Chondrocyte (in vitro differentiated cells): ENCODE measurements at places on chromosomes 6 and 20. TPM values are rescaled to one million over a fixed set of nuclear protein-coding genes. Genes with fewer than 3 reads are reported as not detected.
A peak's percentile ranks its signal among the peaks of the same experiment; 100 is the strongest.

- H3K4me1 ChIP-seq: peaks cover 26% of the 10 kb centered on the region
- no peak for DNase-seq
- H3K4me3 ChIP-seq: peak overlapping the region; percentile 72
- peaks cover 1% of the 10 kb centered on the region for H3K36me3 ChIP-seq
Observed at GRCh38 chr20:1267161-1267560, 1.1 kb downstream of the SNPH start.

GRCh38 chr20:61918548-61918947 is 147.1 kb downstream of the TAF4 start:
- H3K27ac ChIP-seq: no peak overlapping the region
- H3K4me1 ChIP-seq: no peaks in the 10 kb centered on the region
- no peaks in the 10 kb centered on the region for H3K36me3 ChIP-seq
- no peak for DNase-seq
- no peak overlapping the region for H3K4me3 ChIP-seq

The PDE7B gene
- total RNA-seq: 0.05 to 0.41 TPM in 2 of 3 replicates, not detected in the other

DNA sequence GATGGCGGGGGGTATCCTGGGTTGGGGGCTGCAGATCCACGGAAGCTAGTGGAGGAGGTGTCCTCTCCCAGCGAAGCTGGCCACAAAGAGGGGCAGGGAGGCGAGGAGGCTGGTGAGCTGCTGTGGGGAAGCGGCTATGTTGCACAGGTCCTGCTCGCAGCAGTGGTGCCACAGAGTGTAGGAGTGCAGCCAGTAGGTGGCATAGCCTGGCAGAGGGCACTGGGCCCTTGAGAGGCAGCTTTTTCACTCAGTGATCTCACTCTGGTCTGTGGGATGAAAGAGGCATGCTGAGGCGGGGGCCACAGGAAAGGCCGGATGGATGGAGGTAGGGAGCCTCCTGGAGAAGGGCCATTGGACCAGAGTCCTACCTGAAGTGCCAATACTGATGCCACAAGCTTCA is 2.9 kb upstream of the LY6G6D start:
- no peaks in the 10 kb centered on the region for H3K4me1 ChIP-seq
- no peak overlapping the region for H3K4me3 ChIP-seq
- DNase-seq: no peak
- peaks cover 2% of the 10 kb centered on the region for H3K27me3 ChIP-seq
- no peaks in the 10 kb centered on the region for H3K36me3 ChIP-seq

The TMEM200A gene
- 6.8 to 12.4 TPM (median 7.1 TPM) in 3 replicates for total RNA-seq
